ENCODE measurements at places on chromosomes 3 and 15. TPM values are rescaled to one million over a fixed set of nuclear protein-coding genes. Genes with fewer than 3 reads are reported as not detected.

Gene PIGZ
- 8.7 TPM for total RNA-seq

Gene CYP1A2
- not detected for total RNA-seq

Gene FANCD2OS
- not detected for total RNA-seq

Gene VEPH1
- not detected for total RNA-seq

GRCh38 chr15:34802803-34803750, 7.7 kb upstream of the ACTC1 start:
- DNase-seq, result no peak
- no peaks in the 10 kb centered on the region for H3K36me3 ChIP-seq
- H3K27ac ChIP-seq, result no peak overlapping the region
- H3K27me3 ChIP-seq, result no peaks in the 10 kb centered on the region

- H3K27me3 ChIP-seq, result no peaks in the 10 kb centered on the region
- no peak overlapping the region for H3K4me3 ChIP-seq
- no peaks in the 10 kb centered on the region for H3K36me3 ChIP-seq
Observed at GRCh38 chr3:45806072-45806471, 9.7 kb upstream of the SLC6A20 start.

GRCh38 chr15:33671456-33671855, 296.8 kb upstream of the CHRM5 start:
- H3K36me3 ChIP-seq, result no peaks in the 10 kb centered on the region
- H3K27ac ChIP-seq, result no peak overlapping the region
- no peaks in the 10 kb centered on the region for H3K27me3 ChIP-seq
- no peak for DNase-seq
- no peak overlapping the region for H3K4me3 ChIP-seq
- no peaks in the 10 kb centered on the region for H3K4me1 ChIP-seq

GRCh38 chr3:32403663-32404062, 12.0 kb downstream of the CMTM7 start:
- DNase-seq, result no peak
- H3K4me1 ChIP-seq, result no peaks in the 10 kb centered on the region
- no peaks in the 10 kb centered on the region for H3K27me3 ChIP-seq
- no peak overlapping the region for H3K4me3 ChIP-seq
- no peak overlapping the region for H3K27ac ChIP-seq

- no peaks in the 10 kb centered on the region for H3K27me3 ChIP-seq
- no peak for DNase-seq
- no peaks in the 10 kb centered on the region for H3K36me3 ChIP-seq
- H3K4me1 ChIP-seq, result no peaks in the 10 kb centered on the region
Observed at GRCh38 chr3:114850898-114851297, 296.2 kb downstream of the ZBTB20 start.

GRCh38 chr3:72144773-72145505, 360.0 kb upstream of the PROK2 start:
- no peak overlapping the region for H3K4me3 ChIP-seq
- no peaks in the 10 kb centered on the region for H3K27me3 ChIP-seq
- H3K27ac ChIP-seq, result no peak overlapping the region
- peaks cover 10% of the 10 kb centered on the region for H3K4me1 ChIP-seq
- H3K36me3 ChIP-seq, result no peaks in the 10 kb centered on the region

- no peak for DNase-seq
- no peak overlapping the region for H3K27ac ChIP-seq
- H3K4me1 ChIP-seq, result no peaks in the 10 kb centered on the region
- H3K36me3 ChIP-seq, result no peaks in the 10 kb centered on the region
- no peaks in the 10 kb centered on the region for H3K27me3 ChIP-seq
Observed at GRCh38 chr3:160695003-160695402, 18.0 kb downstream of the ARL14 start.

- no peak overlapping the region for H3K27ac ChIP-seq
- no peaks in the 10 kb centered on the region for H3K36me3 ChIP-seq
- no peaks in the 10 kb centered on the region for H3K27me3 ChIP-seq
- no peak overlapping the region for H3K4me3 ChIP-seq
- H3K4me1 ChIP-seq, result peaks cover 62% of the 10 kb centered on the region
Observed at GRCh38 chr15:64500695-64501395, 40.5 kb downstream of the ZNF609 start.

DNA sequence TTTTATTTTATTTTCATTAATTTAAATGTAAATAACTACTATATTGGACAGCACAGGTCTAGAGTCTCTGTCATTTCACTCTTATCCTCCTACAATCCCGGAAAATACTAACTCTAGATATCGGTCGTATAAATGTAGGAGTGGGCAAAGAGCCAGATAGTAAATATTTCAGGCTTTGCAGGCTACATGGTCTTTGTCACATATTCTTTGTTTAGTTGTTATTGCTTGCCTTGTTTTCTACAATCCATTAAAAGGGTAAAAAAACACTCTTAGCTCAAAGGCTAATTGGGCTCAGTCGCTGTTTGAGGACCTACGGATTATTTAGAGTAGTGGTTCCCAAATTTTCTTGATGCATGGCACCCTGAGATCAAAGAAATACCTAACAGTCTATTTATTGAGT, 1.7 kb downstream of the KNL1 start:
- H3K4me3 ChIP-seq, result no peak overlapping the region
- DNase-seq, result no peak
- no peaks in the 10 kb centered on the region for H3K36me3 ChIP-seq
- no peak overlapping the region for H3K27ac ChIP-seq
- peaks cover 12% of the 10 kb centered on the region for H3K4me1 ChIP-seq

DNA sequence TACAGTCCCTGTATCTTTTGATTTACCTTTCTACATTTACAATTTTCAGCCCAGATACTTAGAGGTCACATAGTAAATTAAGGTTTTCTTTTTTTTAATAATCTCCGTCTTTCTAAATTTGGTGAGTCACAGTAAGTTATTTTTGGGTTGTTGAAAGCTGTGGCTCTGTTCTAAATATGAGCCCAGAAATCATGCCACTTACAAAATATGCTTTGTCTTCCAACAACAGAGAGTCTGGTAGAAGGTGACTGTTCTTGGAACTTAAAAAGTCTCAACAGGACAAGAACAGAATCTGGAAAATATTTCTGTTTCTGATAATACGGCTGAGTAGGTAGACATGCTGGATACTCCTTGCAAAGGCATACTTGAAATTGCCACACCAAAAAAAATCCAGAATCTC, 16.0 kb downstream of the GOLGA8S start:
- H3K4me1 ChIP-seq, result no peaks in the 10 kb centered on the region
- no peak for DNase-seq
- no peaks in the 10 kb centered on the region for H3K36me3 ChIP-seq
- H3K27me3 ChIP-seq, result no peaks in the 10 kb centered on the region

DNA sequence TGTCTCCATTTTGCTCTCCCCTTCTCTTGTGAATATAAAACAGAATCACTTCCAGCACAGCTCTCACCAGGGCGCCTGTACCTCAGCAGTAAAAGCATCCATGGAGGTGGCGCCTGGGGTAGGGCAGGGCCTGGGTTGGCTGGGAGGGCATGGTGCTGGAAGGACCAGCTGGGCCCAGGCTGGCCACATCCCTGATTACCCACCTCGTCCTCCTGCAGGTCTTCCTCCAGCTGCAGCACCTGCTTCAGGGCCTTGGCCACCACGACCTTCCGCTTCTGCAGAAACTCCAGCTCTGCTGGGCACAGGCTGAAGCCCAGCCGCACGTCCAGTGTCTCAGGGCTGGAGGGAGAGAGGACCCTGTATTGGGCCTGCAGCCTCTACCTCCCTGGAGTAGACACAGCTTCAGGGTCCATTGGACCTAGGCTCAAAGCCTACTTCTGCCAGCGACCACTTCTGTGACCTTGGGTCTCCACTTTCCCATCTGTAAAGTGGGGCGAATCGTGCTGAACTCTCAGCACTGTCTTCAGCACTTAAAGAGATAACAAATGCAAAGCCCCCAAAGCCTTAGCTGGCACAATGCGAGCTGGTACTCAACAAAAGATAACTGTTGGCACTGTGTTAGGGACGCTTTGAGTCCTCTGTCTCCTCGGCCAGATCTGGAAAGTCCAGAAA, 23.8 kb downstream of the PLA2G4E start:
- no peak for DNase-seq
- no peak overlapping the region for H3K4me3 ChIP-seq
- no peak overlapping the region for H3K27ac ChIP-seq
- H3K36me3 ChIP-seq, result no peaks in the 10 kb centered on the region
- H3K4me1 ChIP-seq, result no peaks in the 10 kb centered on the region
- no peaks in the 10 kb centered on the region for H3K27me3 ChIP-seq

DNA sequence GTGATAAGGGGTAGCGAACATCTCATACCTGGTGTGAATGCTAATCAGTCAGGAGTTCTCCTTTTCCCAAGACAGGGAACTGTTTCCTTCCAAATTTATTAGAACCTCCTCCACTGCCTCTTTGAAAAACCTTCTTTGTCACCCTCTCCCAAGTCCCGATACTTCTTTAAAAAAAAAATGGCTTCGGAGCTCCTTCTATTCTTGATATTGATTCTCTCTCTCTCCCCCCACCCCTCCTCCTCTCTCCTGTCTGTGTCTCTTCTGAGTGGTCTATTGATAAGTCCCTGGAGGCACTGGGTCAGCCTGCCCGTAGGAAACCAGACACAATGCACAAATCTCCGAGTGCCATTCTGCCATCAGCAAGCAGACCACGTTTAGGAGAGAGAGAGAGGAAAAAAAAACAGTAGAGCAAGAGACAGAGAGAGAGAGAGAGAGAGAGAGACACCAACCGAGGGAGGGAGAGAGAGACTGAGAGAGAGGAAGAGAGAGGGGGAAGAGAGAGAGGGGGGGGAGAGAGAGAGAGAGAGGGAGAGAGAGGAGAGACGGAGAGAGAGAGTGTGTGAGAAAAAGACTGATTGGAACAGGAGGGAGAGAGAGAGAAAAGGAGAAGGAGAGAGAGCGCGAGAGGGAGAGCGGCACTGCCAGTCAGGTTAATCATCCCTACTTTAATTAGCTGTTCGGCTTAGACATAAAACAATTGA, 160.9 kb downstream of the TIGIT start:
- H3K4me1 ChIP-seq, result no peaks in the 10 kb centered on the region
- no peak for DNase-seq
- peak overlapping the region; percentile 70 for H3K27ac ChIP-seq
- H3K4me3 ChIP-seq, result peak overlapping the region; percentile 55
- H3K36me3 ChIP-seq, result no peaks in the 10 kb centered on the region

GRCh38 chr3:115100806-115101205, 46.3 kb downstream of the ZBTB20 start:
- no peaks in the 10 kb centered on the region for H3K27me3 ChIP-seq
- peaks cover 41% of the 10 kb centered on the region for H3K4me1 ChIP-seq
- H3K4me3 ChIP-seq, result no peak overlapping the region
- H3K36me3 ChIP-seq, result no peaks in the 10 kb centered on the region

DNA sequence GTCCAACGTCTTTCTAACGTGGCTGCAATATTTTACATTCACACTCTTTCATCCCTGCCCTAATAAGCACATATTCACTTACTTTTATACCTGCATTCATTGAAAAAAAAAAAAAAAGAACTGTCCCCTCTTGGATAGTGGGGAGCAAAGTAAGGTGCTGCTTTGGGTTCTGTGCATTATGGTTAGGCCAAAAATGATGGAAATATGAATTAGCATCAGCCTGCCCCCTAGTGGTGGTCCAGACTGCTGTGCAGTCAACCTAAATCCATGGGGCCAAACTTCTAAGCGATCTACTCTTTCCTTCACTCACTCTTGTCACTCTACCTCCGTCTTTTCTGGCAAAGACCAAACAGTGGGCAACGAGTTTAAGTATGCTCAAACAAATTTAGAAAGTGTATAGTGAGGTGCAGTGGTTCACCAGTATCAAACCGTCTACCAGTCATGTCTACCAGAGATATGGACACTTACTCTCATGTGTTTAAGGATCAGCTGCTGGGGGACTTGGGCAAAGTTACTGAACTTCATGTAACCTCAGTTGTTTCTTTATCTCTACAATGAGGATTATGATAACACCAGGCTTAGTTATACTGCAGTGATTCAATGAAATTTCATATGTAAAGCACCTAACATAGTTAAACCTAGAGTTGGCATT, 61.5 kb upstream of the GRM7 start:
- no peak overlapping the region for H3K4me3 ChIP-seq
- no peak for DNase-seq
- H3K4me1 ChIP-seq, result no peaks in the 10 kb centered on the region
- no peaks in the 10 kb centered on the region for H3K36me3 ChIP-seq
- no peak overlapping the region for H3K27ac ChIP-seq
- no peaks in the 10 kb centered on the region for H3K27me3 ChIP-seq

DNA sequence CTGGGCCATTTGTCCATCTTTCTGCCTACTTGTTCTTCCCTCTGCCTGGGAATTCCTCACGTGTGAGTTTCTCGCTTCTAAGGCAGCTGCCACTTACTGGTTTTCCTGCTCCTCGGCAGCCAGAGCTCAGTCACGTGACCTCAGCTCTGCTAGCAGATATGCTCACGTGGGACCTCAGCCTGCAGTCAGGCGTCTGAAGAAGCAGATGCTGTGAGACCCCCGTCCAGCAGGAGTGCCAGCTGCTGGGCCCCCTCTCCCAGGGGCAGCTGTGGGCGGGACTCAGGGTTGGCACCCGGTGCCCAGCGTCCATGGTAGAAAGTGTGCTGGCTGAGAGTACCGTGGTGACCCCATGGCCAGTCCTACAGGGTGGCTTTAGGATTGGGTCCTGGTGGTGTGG, 161.3 kb upstream of the TLE3 start:
- no peaks in the 10 kb centered on the region for H3K27me3 ChIP-seq
- H3K27ac ChIP-seq, result no peak overlapping the region
- no peaks in the 10 kb centered on the region for H3K4me1 ChIP-seq
- peak; percentile 88 for DNase-seq

All from sigmoid colon (tissue), 7 donors.